Islet precursor cell (in vitro differentiated cells): ENCODE measurements at places on chromosomes 1 and 21.
A peak's percentile ranks its signal among the peaks of the same experiment; 100 is the strongest.

DNA sequence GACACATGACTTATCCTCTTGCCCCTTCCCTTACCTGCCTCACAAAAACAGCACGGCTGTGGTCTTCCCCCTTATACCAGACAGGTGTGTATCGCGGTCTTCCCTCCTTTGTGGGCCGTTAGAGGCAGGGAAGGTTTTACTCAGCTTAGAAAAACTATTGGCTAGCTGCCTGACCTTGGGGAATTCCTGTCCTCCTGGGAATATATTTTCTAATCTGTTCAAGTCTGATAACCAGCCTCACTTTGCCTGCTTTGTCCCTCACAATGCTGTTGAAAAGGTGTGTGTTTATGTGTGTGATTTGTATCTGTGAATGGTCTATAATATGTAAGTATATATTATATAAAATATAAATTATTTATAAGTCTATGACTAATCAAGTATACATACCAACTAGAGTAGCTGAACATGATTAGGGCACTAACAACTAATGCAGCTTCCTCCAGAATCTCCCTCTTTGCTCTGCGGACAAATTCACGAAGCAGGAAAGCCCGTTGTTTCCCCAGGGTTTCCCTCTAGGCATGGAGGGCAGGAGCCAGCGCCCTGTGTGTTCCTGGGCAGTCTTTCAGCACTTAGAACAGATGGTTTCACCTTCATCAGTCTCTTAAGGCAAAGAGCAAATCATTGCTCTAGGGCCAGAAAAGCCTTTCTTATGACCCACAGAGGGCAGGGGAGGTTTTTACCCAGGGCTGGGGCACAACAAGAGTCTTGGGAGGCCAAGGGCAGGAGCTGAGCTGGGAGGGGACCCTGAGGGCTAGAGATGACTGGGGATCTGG lies 25.6 kb downstream of the SLC26A9 start:
- peak; percentile 35 for DNase-seq

GRCh38 chr1:184422490-184423233 lies 35.8 kb downstream of the C1orf21 start:
- no peak for DNase-seq

DNA sequence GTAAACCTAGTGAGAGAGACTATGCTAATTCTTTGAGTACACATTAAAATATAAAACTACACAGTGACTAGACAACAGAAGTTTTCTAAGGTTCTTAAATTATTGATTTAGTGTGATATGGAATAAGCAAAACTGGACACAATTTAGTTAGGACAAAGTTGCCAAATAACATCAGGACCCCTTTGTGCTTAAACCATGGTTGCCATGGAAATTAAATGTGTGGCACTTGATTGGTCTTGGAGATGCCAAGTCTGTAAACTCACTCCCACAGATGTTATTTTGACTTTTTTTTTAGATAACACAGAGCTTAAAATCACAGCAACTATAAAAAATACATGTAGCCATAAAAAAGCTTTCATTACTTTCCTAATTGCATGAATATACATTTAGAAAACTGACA lies 234.6 kb downstream of the BRINP3 start:
- no peak for DNase-seq

GRCh38 chr1:89698020-89698560 lies 65.2 kb downstream of the LRRC8C start:
- DNase-seq, result no peak

- no peak for DNase-seq
These were observed 177.5 kb downstream of the ZZZ3 start for GRCh38 chr1:77504986-77505385.

- no peak for DNase-seq
These were observed 14.1 kb downstream of the CDA start for GRCh38 chr1:20602851-20603450.

- DNase-seq, result no peak
These were observed 62.5 kb upstream of the EFHD2 start for GRCh38 chr1:15347182-15347581.

- DNase-seq, result no peak
These were observed 19.3 kb upstream of the ZNF326 start for GRCh38 chr1:89975540-89976125.

GRCh38 chr1:1881727-1882126 lies 9.2 kb downstream of the GNB1 start:
- DNase-seq, result no peak

DNA sequence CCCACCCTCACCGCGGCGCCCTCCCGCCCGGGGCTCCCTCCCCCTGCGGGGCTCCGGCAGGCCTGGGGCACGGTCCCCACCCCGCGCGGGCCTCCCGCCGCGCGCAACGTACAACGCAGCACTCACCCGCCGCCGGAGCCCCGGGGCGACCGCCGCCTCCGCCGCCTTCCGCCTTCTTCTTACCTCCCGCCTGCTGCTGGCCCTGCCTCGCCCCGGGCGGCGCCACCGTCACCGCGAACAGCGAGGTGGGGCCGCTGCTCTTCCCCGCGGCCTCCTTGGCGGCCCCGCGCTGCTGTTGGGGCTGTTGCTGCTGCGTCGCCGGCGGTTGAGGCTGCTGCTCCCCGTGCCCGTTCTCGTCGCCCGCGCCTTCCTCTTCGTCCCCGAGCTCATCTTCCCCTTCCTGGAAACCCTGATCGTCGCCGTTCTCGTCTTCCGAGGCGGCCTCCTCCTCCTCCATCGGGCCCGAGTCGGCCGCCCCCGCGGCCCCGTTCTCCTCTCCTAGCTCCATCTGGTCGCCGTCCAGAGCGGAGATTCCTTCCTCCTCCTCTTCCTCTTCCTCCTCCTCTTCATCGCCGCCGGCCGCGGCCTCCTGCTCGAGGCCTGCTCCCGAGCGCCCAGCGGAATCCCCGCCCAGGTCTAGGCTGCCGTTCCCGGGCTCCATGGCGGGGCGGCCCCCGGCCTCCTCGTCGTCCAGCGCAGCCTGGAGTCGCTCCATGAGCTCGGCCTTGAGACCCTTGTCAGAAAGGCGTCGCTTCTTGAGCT lies 671 bp downstream of the HNRNPU start:
- peak; percentile 60 for DNase-seq

DNA sequence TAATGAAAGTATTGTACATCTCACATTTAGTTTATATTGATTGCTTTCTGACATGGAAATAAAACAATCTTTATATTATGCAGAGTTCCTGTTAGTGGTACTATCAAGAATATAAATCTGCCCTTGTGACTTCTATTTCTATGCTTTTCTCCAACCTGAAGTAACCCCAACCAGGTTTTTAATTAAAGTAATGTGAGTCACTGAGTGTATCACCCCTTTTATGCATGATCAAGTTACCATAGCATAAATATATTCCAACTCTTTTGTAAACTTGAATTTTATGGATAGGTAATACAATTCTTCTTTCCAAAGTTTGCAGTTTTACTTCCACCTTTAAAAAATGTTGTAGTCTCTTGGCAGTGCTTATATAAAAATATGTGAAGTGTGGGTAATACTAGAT lies 532.3 kb downstream of the USP25 start:
- no peak for DNase-seq

- DNase-seq, result no peak
These were observed 25.4 kb downstream of the FBXO42 start for GRCh38 chr1:16326833-16327404.

DNA sequence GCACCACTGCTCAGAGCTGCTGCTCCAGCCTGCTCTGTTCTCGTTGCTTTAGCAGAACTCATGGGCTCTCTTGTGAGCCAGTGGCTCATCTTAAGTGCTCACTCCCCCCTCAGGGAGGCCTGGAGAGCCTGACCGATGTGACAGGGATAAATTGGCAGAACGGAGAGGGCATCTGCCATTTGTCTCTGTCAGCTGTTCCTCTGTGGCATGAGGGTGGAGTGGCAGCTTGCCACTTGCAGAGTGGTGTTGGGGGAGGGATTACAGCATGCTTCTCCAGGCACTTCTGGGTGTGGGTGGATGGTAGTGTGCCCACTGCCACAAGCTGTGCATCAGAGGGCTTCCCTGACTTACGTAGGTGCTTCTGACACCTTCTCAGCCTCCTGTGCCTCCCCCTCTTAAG lies 229.5 kb downstream of the PAPPA2 start:
- DNase-seq, result no peak

GRCh38 chr1:212290608-212291007 lies 5.4 kb downstream of the PPP2R5A start:
- no peak for DNase-seq

DNA sequence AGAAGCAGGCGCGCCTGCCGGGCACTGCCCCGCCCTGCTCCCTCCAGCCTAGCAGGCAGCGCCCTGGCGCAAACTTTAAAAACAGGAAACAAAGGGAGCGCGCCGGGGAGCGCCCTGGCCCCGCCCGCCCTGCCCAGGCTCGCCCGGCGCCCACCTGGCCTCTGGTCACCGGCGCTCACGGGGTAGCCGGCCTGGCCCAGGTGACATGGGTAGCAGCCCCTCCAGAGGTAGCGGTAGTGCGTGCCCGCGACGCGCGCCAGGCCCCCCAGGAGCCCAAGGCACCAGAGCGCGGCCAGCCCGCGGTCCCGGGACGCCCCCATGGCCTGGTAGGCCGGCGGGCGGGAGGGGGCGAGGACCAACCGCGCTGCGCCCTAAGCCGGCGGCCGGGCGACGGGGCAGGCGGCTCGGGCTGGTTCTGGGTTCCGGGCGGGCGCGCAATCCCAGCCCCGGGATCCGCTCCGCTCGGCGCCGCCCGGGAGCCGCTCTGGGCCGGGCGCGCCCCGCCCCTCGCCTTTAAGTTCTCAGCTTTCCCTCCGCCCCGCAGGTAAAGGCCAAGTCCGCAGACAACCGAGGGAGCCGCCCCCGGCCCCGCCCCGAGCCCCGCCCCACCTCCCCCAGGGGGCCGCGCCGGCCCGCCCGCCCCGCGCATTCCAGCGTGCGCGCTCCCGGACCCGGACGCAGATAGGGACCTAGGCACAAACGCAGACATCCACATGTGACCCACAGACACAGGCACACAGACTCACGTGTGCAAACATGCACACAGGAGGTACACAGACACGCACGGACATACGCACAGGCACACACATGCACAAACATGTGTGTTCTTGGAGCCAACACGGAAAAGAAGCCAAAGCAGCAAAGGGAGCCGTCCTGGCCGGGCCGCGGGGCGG lies 76.7 kb downstream of the ARHGEF16 start:
- DNase-seq, result peak; percentile 96

DNA sequence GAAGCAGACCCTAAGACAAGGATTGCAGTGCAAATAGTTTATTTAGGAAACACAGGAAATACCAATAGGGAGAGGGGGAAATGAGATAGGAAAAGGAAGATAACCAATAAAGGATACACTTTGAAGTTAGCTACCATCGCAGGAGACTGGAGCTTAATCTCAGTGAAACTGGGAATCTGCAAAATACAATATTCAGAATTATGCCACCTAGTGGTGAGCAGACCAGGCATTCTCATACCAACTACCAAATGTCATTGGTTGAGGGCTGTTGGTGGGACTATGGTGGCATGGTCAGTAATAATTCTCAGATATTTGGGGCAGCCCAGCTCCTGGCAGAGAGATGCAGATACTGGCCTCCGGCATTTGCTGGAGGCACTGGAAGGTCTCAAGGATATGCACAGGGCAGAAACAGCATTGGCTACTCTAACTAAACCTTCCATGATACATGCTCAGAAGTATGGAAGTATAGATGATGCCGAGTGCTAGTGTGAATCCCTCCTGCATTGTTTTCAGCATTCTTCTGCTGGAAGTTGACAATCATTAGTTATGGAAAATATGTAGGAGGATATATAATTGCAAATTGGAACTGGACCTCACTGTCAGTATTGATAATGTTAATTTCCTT lies 11.8 kb upstream of the ZFP69B start:
- no peak for DNase-seq

DNA sequence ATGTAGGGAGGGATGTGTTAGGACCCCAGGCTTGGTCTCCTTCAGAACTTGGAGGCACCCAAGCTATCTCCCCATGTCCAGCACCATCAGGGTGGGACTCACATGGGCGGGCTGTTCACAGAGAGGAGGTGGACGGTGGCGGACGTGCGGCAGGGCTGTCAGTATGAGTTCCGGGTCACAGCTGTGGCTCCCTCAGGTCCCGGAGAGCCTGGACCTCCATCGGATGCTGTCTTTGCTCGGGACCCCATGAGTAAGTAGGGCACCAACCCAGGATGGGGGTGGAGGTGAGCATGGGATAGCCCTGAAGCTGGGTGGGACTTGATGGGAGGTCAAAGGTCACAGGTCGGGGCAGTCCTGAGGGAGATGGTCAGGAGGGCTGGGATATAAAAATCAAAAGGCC lies 27.8 kb downstream of the IGFN1 start:
- peak; percentile 41 for DNase-seq

- DNase-seq, result peak; percentile 42
These were observed 40.1 kb upstream of the COL6A2 start for GRCh38 chr21:46057710-46058241.

GRCh38 chr21:43006874-43007208 lies 32.5 kb downstream of the PKNOX1 start:
- DNase-seq, result no peak

DNA sequence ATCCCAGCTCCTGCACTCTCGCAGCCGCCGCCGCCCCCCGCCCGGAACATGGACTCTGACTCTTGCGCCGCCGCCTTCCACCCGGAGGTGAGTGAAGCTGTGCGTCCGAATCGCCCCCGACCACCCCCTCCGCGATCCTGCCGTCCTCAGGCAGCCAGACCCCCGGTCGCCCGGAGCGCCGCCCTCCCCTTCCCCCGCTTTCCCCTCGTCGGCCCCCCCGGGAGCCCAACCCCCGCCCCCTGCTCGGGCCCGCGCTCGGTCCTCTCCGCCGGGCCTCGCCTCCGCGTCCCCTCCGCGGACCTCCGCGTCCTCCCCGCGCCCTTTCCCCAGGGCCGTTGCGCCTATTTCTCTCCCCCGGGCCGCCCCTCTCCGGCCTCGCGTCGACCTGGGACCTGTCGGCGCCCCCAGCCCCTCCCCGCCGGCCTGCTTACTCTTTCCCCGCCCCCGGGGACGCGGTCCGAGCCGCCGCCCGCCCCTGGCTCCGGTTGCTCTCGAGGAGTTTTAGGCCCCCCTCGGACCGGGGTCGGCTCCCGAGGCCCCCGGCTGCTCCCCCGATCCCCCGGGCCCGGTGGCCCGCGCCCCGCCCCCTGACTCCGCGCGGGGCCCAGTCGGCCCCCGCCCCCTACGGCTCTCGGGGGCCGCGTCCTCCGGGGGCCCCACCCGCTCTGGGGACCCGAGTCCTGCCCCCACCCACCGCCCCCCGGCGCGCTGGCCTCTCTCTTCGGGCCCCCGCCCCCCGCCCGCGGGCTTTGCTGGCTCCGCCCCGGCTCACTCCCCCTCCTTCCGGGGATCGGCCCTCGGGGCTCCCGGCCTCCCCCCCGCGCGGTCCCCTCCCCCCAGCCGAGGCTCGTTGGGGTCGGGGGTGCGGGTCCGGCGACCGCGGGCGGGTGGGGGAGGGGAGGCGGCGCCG lies 743 bp downstream of the PHF13 start:
- no peak for DNase-seq
